ENCODE measurements at places on chromosomes 6 and 20. TPM values are rescaled to one million over a fixed set of nuclear protein-coding genes. Genes with fewer than 3 reads are reported as not detected.
A peak's percentile ranks its signal among the peaks of the same experiment; 100 is the strongest.

DNA sequence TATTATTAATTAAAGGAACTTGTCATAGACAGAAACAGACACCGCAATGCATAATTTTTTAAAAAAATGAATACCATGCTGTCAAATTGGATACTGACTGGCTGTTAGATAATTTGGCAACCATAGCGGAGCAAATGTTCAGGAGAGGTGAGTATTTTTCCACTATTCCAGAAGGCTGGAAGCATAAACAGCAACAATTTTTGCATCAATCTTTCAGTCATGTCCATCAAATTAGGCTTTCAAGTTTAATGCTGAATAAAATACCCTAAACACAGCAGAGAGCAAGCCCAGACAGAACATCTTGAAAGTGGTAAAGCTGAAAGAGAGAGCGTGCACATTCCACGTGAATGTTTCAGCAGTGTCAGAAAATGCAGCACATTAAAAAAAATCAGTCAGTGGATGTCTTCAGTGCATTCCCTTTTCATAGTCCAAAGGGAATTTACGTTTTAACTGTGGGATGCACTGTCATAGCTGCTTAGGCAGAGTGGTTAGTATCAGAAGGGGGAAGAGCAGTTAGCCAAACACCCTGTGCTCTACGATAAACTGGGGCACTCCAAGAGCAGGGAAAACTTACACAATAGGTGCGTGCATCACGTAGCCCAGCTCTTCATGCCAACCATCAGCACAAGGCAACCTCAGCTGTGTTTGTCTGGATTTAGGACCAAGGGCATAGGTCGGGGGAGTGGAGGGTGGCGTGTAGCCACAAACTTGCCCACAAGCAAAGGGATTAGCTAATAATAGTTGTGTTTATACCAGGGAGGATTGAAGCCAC is 116.2 kb upstream of the STMND1 start:
- peaks cover 2% of the 10 kb centered on the region for H3K27me3 ChIP-seq
- no peaks in the 10 kb centered on the region for H3K4me1 ChIP-seq
- DNase-seq: no peak
- H3K36me3 ChIP-seq: no peaks in the 10 kb centered on the region

GRCh38 chr20:10659651-10660601 is 13.9 kb downstream of the JAG1 start:
- peak overlapping the region; percentile 79 for H3K27ac ChIP-seq
- H3K4me3 ChIP-seq: peak overlapping the region; percentile 37
- H3K36me3 ChIP-seq: peaks cover 72% of the 10 kb centered on the region

- DNase-seq: no peak
- no peak overlapping the region for H3K4me3 ChIP-seq
- no peaks in the 10 kb centered on the region for H3K4me1 ChIP-seq
- H3K27ac ChIP-seq: no peak overlapping the region
Observed at GRCh38 chr6:73108949-73109348, 116.3 kb downstream of the KHDC1L start.

DNA sequence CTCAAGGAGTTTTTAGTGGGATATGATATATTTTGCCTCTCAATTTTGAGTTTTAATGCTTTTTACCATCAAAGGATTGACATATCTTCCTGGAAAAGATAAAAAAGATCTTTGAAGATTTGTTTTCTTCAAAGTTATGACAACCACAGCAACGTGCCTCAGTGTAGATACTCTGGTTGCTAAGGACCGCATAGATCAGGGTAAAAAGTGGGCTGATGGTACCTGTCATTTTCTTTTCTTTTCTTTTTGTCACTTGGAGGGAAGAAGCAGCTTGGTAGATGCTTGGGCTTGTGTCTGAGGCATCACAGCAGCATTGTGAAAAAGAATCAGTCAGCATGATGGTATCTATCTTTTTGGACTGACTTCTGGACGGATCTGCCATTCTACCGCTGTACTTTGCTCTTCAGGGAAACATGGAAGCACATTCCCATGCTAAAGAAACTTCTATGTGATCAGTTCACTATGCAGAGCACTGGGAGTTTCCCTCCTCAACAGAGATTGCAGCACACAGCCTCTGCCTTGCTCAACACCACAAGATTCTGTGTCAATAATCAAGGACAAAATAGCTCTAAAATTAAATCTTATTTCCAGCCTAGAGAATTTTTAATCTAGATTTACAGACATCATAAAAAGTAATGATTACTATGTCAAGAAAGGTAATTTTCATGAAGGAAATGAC is 54.8 kb upstream of the SGK1 start:
- H3K4me1 ChIP-seq: peaks cover 5% of the 10 kb centered on the region
- H3K27ac ChIP-seq: peak overlapping the region; percentile 36
- DNase-seq: peak; percentile 37
- H3K36me3 ChIP-seq: no peaks in the 10 kb centered on the region

DNA sequence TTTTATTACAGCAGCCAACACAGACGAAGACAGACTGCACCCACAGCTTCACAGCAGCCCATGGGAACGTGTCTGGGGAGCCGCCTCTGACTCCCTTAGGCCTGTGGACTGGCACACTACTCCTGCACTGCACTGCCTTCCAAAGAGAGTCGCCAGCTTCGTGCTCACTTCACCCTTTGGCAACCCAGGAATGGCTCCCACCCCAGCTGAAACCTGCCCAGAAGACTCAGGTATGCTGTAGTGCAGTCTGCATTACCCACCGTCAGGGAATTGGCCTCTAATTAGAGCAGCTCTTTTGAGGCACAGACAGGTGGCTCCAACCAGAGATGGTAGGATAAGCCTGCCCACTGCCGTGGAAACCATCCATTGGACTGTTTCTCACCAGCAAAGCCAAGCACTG is 39.9 kb upstream of the FRMD1 start:
- H3K4me1 ChIP-seq: no peaks in the 10 kb centered on the region
- DNase-seq: no peak
- no peaks in the 10 kb centered on the region for H3K36me3 ChIP-seq
- H3K4me3 ChIP-seq: no peak overlapping the region

DNA sequence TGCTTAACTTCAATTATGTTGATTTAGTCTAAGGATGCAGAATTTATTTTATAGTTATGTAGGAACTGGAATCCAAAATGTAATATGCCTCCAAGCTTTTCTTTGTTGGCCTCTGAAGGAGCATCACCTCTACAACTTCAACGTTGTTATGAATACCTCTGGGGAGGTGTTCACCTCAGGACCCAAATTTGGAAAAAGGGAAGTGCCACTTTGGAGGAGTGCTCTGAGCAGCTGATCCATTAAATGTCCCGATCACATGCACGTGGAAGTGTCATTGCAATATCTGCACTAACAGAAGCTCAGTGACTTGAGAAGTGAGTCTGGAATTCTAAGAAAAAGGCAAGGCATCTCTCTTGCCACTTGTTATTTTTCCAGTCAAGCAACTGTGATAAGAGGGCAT is 22.2 kb upstream of the SLC17A3 start:
- no peaks in the 10 kb centered on the region for H3K36me3 ChIP-seq
- no peaks in the 10 kb centered on the region for H3K4me1 ChIP-seq
- H3K27me3 ChIP-seq: no peaks in the 10 kb centered on the region
- H3K27ac ChIP-seq: no peak overlapping the region
- no peak overlapping the region for H3K4me3 ChIP-seq

- H3K36me3 ChIP-seq: no peaks in the 10 kb centered on the region
- peak overlapping the region; percentile 75 for H3K27ac ChIP-seq
- H3K27me3 ChIP-seq: no peaks in the 10 kb centered on the region
Observed at GRCh38 chr6:46948699-46949098, 27.0 kb upstream of the ADGRF5 start.

DNA sequence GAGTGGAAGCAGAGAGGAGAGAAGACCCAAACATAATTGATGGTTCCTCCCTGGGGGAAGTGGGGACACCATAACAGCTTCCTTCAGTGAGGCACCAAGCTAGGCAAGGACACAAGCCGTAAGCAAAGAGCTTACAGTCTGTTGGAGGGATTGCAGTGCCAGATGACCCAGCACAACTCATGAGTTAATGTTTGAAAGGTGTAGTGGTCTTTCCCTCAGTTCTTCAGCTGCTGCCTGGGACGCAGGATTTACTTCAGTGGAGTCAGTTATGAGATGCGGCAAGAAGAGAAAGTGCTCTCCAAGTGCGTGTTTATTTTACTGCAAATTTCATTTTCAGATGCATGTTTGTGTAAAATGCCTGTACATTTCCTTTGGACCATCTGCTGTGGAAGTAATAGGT is 38.7 kb upstream of the SLC17A4 start:
- no peaks in the 10 kb centered on the region for H3K27me3 ChIP-seq
- no peak overlapping the region for H3K27ac ChIP-seq
- H3K36me3 ChIP-seq: no peaks in the 10 kb centered on the region
- H3K4me1 ChIP-seq: no peaks in the 10 kb centered on the region
- no peak for DNase-seq

GRCh38 chr6:35181308-35181932 is 32.3 kb upstream of the SCUBE3 start:
- H3K4me3 ChIP-seq: no peak overlapping the region
- DNase-seq: no peak
- H3K27me3 ChIP-seq: no peaks in the 10 kb centered on the region
- no peak overlapping the region for H3K27ac ChIP-seq

- no peaks in the 10 kb centered on the region for H3K36me3 ChIP-seq
- no peak overlapping the region for H3K27ac ChIP-seq
- H3K4me3 ChIP-seq: no peak overlapping the region
- no peak for DNase-seq
- H3K4me1 ChIP-seq: peaks cover 12% of the 10 kb centered on the region
Observed at GRCh38 chr6:157249826-157250225, 73.5 kb downstream of the TMEM242 start.

GRCh38 chr6:147103007-147103406 is 101.2 kb upstream of the STXBP5 start:
- H3K4me1 ChIP-seq: no peaks in the 10 kb centered on the region
- no peaks in the 10 kb centered on the region for H3K27me3 ChIP-seq
- H3K4me3 ChIP-seq: no peak overlapping the region
- no peak for DNase-seq
- no peaks in the 10 kb centered on the region for H3K36me3 ChIP-seq

GRCh38 chr20:47781632-47782031 is 3.6 kb downstream of the SULF2 start:
- H3K36me3 ChIP-seq: no peaks in the 10 kb centered on the region
- H3K27me3 ChIP-seq: no peaks in the 10 kb centered on the region
- no peak for DNase-seq
- no peak overlapping the region for H3K27ac ChIP-seq

DNA sequence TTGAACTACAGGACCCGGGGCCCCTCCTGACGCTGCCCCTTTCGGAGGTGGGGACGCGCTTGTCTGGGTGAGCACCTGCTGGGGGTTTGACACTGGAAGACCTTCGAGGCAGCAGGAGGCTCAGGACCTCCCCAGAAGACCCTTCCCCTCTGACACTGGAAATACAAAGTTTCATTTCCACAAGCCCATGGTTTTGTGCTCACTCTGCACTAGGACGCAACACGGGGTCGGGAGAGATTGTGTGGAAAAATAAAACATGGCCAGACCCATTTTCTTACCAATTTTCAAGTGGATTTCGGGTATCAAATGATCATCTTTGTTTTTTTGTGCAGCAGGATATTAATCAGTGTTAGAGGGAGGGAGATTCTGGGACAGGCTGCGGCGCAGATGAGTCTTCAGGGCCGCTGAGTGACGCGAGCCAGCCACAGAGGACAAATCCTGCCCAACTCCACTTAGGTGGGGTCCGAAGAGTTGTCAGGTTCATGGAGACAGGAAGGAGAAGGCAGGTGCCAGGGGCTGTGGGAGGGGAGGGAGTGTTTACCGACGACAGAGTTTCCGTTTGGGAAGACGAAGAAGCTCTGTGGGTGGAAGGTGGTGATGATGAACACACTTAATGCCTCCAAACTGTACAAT is 160.0 kb upstream of the AFDN start:
- no peak overlapping the region for H3K27ac ChIP-seq
- no peaks in the 10 kb centered on the region for H3K27me3 ChIP-seq
- H3K4me1 ChIP-seq: no peaks in the 10 kb centered on the region
- no peak for DNase-seq
- no peak overlapping the region for H3K4me3 ChIP-seq

- no peak overlapping the region for H3K4me3 ChIP-seq
- no peaks in the 10 kb centered on the region for H3K27me3 ChIP-seq
- H3K27ac ChIP-seq: no peak overlapping the region
- H3K4me1 ChIP-seq: no peaks in the 10 kb centered on the region
Observed at GRCh38 chr20:4864311-4864752, 137.0 kb downstream of the SLC23A2 start.

- no peak overlapping the region for H3K27ac ChIP-seq
- no peaks in the 10 kb centered on the region for H3K36me3 ChIP-seq
- no peak for DNase-seq
- no peak overlapping the region for H3K4me3 ChIP-seq
Observed at GRCh38 chr6:49453221-49453620, 9.8 kb downstream of the MMUT start.

DNA sequence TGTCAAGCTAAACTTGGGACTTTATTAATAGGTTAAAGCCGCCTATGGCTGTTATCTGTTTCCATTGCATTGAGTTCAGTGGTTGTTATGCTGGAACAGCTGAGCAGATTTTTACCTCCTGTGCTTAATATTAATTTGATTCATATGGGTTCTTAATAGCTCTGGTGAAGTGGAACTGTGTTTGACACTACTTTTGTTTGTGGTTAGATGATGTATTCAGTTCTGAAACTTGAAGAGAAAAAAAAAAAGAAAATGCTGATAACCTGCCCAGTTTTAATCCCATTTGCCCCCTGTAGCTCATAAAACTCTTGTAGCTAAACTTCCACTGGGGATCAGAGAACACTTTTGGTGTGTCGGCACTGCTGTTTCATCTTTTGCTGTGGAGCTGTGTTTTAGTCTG is 117.8 kb downstream of the ZDHHC14 start:
- H3K36me3 ChIP-seq: no peaks in the 10 kb centered on the region
- no peak for DNase-seq
- peaks cover 5% of the 10 kb centered on the region for H3K4me1 ChIP-seq
- H3K27ac ChIP-seq: no peak overlapping the region
- no peaks in the 10 kb centered on the region for H3K27me3 ChIP-seq

GRCh38 chr6:39143238-39143930 is 28.4 kb upstream of the SAYSD1 start:
- H3K27me3 ChIP-seq: peaks cover 15% of the 10 kb centered on the region
- no peak for DNase-seq
- no peak overlapping the region for H3K4me3 ChIP-seq
- H3K27ac ChIP-seq: no peak overlapping the region
- H3K36me3 ChIP-seq: no peaks in the 10 kb centered on the region

DNA sequence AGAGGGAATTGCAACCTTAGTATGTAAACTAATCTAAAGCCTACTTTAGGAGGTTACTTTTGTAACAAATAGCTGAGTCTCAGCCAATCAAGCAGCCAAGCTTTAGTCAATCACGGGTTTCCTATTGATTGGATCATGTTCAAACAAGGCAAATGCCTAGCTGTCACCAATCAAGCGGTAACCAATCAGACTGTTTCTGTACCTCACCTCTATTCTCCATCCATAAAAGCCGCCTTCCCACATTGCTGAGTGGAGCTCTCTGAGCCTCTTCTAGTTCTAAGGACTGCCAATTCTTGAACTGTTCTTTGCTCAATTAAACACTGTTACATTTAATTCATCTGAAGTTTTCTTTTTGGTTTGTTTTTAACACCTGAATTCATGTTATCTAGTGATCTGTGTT is 148.4 kb upstream of the BMP5 start:
- DNase-seq: no peak
- no peak overlapping the region for H3K27ac ChIP-seq
- H3K27me3 ChIP-seq: no peaks in the 10 kb centered on the region

EPB41L2 gene
- 75.7 TPM for total RNA-seq

MCCD1 gene
- not detected for total RNA-seq

RAD21L1 gene
- not detected for total RNA-seq

PKIB gene
- total RNA-seq: 0.59 TPM

ME1 gene
- 34.9 TPM for total RNA-seq

E2F1 gene
- 1.1 TPM for total RNA-seq

TGM3 gene
- not detected for total RNA-seq

EEF1A2 gene
- 2,020 TPM for total RNA-seq
